ENCODE measurements at places on chromosomes 3 and 15. TPM values are rescaled to one million over a fixed set of nuclear protein-coding genes. Genes with fewer than 3 reads are reported as not detected.

DNA sequence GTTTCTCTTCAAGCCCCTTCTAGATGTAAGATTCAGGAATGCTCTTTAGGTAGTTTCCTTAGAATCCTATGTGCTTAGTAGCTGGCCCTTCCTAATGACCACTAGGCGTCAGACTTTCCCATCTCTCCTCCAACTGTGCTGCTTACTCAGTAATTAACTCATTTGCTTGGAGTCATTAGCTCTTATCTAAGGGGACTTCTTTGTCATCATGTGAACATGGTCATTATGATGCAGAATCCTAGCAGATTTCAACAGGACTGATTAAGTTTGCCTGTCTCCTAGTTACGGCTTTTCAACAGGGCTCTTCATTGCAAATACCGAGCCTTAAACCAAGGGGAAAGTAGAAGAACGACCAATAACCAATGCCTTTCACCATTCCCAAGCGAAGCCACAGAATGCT, 46.4 kb downstream of the GJD2 start:
- H3K27ac ChIP-seq = no peak overlapping the region
- DNase-seq = no peak
- no peak overlapping the region for H3K4me3 ChIP-seq
- no peaks in the 10 kb centered on the region for H3K4me1 ChIP-seq
- H3K36me3 ChIP-seq = no peaks in the 10 kb centered on the region
- no peaks in the 10 kb centered on the region for H3K27me3 ChIP-seq

- no peak overlapping the region for H3K27ac ChIP-seq
- no peaks in the 10 kb centered on the region for H3K36me3 ChIP-seq
- DNase-seq = no peak
- no peak overlapping the region for H3K4me3 ChIP-seq
- no peaks in the 10 kb centered on the region for H3K27me3 ChIP-seq
Observed at GRCh38 chr3:138724443-138724842, 110.3 kb downstream of the PIK3CB start.

GRCh38 chr3:194718079-194718478, 32.4 kb downstream of the FAM43A start:
- no peaks in the 10 kb centered on the region for H3K27me3 ChIP-seq
- no peak for DNase-seq
- H3K27ac ChIP-seq = no peak overlapping the region
- no peak overlapping the region for H3K4me3 ChIP-seq

DNA sequence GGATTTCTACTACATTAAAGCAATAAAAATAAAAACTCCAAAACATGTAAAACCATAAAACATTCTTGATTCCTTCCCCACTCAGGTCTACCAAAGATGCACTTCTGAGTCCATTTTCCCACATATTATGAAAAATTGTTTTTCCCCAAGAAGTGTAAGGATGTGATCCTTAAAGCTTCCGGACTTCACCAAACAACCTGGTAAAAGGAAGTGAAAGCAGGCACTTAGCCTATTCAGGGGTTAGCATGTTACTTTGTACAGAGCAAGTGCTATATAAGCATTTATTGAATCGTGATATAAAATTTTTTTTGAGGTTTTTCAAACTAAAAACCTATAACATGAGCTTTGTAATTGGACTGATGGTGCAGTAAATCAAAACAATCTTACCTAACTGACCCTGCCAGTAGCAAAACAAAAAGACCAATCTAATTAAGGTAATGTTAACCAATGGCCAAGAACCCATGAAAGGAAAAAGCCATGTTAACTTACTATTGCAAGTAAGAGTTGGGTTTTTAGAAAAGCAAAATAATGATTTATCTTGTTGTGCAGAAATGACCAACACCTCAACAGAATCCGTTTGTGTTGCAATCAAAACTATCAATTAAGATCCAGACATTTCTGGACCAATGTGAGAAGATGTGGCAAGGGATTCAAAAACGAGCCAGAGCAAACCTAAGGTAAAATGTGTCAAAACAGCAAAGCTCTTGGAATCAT, 1.8 kb downstream of the SETD2 start:
- DNase-seq = no peak
- H3K36me3 ChIP-seq = no peaks in the 10 kb centered on the region
- H3K4me3 ChIP-seq = peak overlapping the region; percentile 85
- H3K27me3 ChIP-seq = no peaks in the 10 kb centered on the region
- H3K27ac ChIP-seq = peak overlapping the region; percentile 95

DNA sequence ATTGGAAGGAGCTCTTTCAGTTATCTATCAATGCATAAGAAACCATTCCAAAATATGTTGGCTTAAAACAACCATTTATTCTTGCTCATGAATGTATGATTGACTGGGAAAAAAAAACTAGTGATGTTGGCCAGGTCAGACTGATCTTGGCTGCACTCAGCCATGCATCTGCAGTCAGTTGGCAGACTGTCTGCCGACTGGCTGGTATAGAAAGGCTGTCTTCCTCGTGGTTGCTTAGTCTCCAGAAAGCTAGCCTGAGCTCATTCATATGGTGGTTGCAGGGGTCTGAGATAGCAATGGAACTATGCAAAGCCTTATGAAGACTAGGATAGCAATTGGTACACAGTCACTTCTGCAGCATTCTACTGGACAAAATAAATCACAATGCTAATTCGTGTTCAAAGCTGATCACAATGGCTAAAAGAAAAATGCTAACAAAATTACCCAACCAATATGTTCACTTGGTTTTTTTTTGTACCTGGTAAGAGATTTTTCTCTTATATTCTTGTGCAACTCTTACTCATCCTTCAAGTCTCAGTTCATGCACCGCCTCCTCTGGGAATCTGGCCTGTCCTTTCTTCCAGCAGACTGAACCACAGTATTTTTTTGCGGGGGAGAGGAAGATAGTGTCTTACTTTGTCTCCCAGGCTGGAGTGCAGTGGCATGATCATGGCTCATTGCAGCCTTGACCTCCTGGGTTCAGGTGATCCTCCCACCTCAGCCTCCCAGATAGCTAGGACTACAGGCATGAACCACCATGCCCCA, 126.8 kb downstream of the KCNAB1 start:
- no peak overlapping the region for H3K27ac ChIP-seq
- no peak for DNase-seq

The DCBLD2 gene
- 29.5 TPM for total RNA-seq

The GOLGA8T gene
- not detected for total RNA-seq

The DUOXA2 gene
- not detected for total RNA-seq

The SH2D7 gene
- not detected for total RNA-seq
